ENCODE measurements at places on chromosomes 6 and 20. TPM values are rescaled to one million over a fixed set of nuclear protein-coding genes. Genes with fewer than 3 reads are reported as not detected.

DNA sequence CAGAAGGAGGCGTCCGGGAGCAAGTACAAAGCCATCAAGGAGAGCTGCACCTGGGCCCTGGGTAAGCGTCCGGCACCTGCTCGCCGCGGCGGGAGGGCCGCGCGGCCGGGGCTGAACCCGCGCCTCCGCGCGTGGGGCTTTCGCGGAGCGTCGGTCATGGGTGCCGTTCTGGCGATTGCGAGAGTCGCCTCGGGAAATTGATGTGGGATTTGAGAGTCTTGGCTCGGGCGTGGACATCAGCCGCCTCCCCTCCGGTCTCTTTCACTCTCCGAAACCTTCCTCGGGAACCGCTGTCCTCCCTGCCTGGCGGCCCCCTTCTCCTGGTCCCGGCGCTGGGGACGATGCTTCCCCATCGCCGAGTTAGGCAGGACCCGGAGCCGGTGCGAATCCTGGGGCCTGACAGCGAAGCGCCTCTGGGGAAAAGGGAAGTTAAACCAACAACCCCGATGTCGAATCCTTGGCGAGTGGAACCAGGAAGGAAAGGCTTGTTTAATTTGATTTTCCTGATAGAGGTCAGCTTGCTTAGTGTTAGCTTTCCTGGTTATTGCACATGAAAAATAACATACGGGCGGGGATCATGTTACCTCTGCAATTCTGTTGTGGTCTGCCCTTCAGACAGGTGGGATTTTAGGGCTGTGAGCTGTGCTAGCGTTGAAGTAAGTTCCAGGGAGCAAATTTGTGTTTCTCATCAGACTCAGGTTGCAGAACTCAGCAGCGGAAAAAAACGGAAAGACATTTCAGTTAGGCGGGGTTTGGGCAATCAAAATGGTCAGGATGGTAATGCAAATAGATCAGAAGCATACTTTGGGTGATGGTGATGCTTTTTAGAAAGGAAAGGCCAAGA, 594 bp downstream of the ARFGEF3 start:
- DNase-seq = no peak

PPP1R3D gene
- 2.2 TPM for polyA plus RNA-seq

GRCh38 chr6:14770040-14770439, 475.8 kb upstream of the JARID2 start:
- no peak for DNase-seq

DNA sequence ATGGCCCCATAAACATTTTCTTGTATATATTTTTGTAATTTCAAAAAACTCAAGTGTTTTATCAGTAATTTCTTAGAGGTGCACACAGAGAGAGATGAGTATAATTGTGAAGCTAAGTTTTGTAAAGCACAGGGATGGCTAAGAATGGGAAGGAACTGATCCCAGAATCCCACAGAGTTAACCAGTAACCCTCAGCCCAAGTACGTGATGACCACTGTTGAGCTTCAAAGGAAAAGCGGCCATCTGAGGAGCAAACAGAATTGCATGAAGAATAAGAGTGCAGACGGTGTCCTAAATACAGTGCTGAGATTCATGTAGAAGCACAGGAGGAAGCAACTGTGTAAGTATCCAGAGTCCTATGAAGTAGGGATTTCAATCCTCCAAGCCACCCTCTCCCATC, 28.1 kb upstream of the HLA-C start:
- no peak for DNase-seq

GRCh38 chr6:122648726-122649125, 38.5 kb downstream of the PKIB start:
- DNase-seq = no peak

HMGCLL1 gene
- not detected for polyA plus RNA-seq

DNA sequence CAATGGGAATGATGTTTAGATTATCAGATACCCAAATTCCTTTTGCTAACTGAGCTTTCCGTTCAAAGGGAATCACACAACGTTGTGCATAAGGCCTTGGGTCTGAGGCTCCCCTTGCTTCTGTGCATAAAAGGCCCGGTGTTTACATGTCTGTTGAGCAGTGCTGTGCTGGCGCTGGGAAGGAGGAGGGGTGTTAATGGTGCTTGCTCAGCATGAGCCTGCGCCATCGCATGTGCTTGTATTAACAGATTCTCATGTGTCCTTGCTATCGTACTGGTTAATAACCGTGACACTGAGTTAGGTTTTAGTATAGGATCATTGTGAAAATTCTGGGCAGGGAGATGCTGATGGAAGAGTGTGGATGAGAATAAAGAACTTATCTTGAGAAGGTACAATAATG, 62.3 kb upstream of the TRAF3IP2 start:
- no peak for DNase-seq

DNA sequence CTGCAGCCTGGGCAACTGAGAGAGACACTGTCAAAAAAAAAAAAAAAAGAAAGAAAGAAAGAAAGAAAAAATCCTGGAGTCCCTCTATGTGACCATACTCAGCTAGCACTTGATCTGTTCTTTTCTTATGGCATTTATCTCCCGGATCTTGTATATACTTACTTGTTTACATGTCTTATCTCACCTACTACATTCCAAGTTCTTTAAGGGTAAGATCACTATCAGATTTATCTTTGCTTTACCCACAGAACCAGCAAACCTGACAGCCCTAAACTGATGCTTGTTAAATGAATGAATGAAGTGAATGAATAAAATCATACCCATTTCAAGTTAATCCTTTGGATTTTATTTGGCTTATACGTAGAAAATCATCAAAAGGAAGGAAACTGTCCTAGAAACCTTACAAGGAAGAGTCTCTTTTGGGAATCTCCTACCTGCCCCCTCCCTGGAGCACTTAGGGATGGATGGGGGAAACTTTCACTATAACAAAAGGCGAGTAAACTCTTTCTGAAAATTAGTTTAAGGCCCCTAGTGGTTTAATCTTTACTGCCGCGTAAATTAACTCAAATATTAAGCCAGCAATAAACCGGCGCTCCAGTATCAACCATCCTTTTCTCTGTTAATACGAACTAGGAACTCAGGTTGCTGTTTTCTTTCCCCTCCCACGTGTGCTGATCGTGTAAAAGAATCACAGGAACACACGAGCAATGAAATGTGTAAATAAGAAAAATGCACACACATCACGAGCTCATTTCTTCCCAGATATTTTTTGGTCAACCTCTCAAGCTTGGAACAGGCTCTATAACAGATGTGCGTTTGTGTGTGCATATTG, 1.3 kb upstream of the UTRN start:
- no peak for DNase-seq

STX16 gene
- 45.5 TPM for polyA plus RNA-seq

DNA sequence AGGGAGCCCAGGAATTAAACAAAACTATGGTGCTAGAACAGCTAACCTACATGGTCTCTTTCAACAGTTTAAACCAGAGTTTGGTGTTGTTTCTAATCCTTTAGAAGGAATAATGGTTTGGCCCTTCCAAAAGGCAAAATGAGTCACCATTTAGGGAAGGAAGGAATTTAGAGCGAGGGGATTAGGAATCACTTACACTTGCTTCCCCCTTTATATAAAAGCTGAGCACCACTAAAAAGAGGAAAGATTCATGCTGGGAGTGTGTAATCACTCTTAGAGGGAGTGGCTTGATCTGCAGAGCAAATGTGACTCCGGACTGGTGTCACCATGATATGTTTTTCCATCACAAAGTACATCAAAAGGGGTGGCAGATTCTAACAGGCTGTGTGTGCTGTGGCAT, 63.6 kb downstream of the F13A1 start:
- no peak for DNase-seq

DNA sequence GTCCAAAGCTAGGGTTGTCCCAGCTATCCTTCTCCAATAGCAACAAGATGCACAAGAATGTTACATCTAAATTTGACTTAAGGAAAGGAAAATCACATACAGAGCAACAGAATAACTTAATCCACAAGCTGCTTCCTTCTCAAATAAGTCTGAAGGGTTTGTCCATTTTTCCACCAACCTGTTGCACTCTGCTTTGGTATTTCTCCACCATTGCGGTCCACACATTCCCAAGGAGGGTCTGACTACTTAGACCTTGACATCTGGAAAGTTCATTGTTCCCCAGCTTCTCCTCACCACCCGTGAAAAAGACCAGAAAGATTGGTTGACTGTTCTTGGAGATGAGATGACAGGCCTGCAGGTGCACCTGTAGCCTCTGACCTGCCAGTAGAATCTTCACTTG, 72.5 kb downstream of the PDSS2 start:
- DNase-seq = no peak

FRS3 gene
- 3.3 TPM for polyA plus RNA-seq

DNA sequence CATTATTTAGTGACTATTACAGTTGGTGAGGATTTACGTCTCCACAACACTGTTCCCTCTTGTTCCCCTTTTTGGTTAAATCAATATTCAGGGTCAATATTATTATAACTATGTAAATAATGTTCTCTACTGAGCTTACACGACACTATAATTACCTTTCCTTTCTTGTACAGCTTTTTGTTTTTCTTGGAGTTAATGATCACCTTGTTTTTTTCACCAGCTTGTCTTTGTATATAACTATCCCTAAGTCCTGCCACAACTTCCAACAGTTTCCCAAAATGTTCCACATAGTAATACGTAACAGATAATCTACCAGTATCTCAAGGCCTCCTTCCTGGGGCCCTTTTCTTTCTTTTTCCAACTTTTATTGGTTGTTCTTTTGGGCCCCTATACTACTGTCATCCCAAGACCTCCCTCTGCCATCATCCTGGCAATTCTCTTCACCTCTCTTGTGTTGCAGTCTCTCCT, 142.0 kb upstream of the SOX4 start:
- DNase-seq = no peak

DNA sequence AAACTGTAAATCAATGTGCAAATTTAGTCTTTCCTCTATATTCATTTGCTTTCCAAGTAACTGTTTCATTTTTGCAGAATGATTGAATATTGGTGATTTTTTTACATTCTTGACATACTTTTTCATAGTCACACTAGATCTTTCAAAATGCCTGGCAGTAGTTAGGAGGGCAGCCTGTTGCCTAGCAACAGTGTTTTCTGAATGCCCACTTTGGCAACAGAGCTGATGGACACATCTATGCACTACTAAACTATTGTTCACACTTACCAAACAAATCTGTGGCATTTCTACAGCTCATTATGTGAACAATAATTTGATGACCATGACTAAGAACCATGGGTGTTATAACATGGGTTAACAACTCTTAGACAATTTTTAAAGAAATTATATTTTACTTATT, 438.0 kb upstream of the IMPG1 start:
- DNase-seq = no peak

- DNase-seq = no peak
Observed at GRCh38 chr6:31076611-31077010, 35.8 kb downstream of the C6orf15 start.

- DNase-seq = no peak
Observed at GRCh38 chr6:170201361-170201760, 89.5 kb downstream of the DLL1 start.

ATP9A gene
- polyA plus RNA-seq = 26.0 TPM

DNA sequence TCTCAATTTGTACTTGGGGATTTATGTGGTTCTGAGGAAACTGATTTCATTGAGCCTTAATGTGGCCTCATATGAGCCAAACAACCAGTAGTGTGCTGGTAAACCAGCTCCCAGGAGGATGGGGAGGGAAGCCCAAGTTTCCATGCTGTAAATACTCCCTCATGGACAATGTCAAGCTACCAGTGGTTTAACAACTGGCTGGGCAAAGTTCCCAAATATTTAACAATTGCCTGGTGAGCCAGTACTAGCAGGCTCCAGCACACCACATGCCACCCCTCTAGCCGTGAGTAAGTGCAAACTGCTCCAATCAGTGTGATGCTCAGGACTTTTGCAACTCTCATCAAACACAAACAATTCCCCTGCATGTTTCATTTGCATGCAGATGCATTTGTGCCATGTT, 19.2 kb upstream of the CDKN1A start:
- peak; percentile 60 for DNase-seq

DNA sequence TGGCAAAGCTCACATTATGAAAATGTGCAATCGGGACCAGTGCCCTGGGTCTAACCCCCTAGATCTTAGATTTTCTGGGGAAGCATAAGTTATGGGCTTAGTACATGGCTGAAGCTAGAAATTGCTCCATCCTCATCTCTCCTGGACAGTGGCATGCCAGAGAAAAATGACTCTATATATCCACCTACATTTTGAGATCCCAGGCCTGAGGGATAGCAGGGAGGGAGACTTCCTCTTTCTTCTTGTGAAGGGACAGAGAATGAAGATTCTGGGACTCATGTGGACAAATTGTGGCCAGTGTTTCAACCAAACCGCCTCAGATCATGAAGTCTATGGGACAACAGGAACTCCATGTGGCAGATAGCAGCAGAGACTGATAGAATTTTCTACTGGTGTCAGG, 35.4 kb downstream of the GSTA2 start:
- DNase-seq = no peak

DNA sequence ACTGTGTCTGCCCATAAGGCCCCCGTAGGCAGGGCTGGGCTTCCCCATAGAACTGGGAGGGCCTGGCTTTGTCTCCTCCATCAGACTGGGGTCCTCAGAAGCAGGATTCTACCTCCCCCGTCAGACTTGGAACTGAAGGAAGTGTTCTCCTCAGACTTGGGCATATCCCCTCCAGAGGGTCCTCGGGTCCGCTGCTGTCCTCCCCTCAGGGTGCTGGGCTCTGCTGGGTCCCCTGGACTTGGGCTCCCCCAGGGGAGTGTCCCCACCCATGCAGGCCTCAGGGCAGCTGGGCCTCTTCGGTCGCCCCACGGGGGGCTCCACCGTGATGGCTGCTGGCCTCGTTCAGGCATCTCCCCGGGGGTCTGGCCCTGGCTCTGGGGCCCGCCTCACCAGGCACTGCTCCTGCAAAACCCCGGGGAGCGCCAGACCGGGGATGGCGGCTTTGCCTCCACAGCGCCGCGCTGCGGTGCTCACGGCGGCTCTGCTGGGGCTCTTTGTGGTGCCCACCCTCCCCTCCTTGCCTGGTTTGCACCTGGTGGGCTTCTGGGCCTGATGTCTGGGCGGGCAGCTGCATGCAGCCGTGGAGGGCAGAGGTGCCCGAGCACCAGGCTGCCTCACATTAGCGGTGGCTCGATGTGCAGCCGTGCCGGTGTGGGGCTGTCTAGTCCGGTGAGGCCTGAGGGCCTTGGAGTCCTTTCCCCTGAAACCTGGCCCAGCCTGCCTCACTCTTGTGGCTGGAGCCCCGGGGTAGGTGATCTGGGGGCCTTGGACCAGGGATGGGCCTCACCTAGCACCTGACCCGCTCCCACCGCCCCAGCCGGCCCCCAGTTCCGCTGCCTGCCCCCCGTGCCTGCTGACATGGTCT, 13.9 kb downstream of the COL20A1 start:
- DNase-seq = no peak

GRCh38 chr6:26284537-26285142, 80.4 kb upstream of the BTN3A2 start:
- DNase-seq = no peak
